Smooth muscle cell of trachea (primary cell): ENCODE measurements at places on chromosomes 3 and 15. TPM values are rescaled to one million over a fixed set of nuclear protein-coding genes. Genes with fewer than 3 reads are reported as not detected.

RBSN gene
- 25.5 and 26.3 TPM in 2 replicates for total RNA-seq

BLM gene
- total RNA-seq = 0.33 and 6.4 TPM in 2 replicates

UBAP1L gene
- 1.5 and 2.0 TPM in 2 replicates for total RNA-seq

TP53BP1 gene
- 97.1 and 101 TPM in 2 replicates for total RNA-seq

CFAP20DC gene
- 4.8 and 6.8 TPM in 2 replicates for total RNA-seq

HIGD1A gene
- 125 and 203 TPM in 2 replicates for total RNA-seq

STRIT1 gene
- not detected in 2 replicates for total RNA-seq

GNB5 gene
- 38.1 and 45.2 TPM in 2 replicates for total RNA-seq

IL17RD gene
- 8.9 TPM in 2 replicates for total RNA-seq

WDR53 gene
- total RNA-seq = 6.4 and 7.1 TPM in 2 replicates

CPNE9 gene
- total RNA-seq = not detected in 2 replicates

THSD4 gene
- total RNA-seq = 31.3 and 52.6 TPM in 2 replicates

RPL22L1 gene
- 73.3 and 335 TPM in 2 replicates for total RNA-seq

P2RY12 gene
- 0.29 and 0.33 TPM in 2 replicates for total RNA-seq

XYLB gene
- 4.7 and 6.1 TPM in 2 replicates for total RNA-seq

AGBL1 gene
- total RNA-seq = not detected in 2 replicates

MELTF gene
- total RNA-seq = 4.9 and 16.2 TPM in 2 replicates

ALDH1A2 gene
- total RNA-seq = 2.0 and 2.3 TPM in 2 replicates

INAFM2 gene
- total RNA-seq = 5.4 and 15.7 TPM in 2 replicates

DPPA2 gene
- not detected in 2 replicates for total RNA-seq

TRH gene
- total RNA-seq = not detected in 2 replicates

PEX5L gene
- 2.8 and 4.2 TPM in 2 replicates for total RNA-seq

PIERCE2 gene
- total RNA-seq = 1.2 TPM in 2 replicates

CCR2 gene
- total RNA-seq = not detected in 2 replicates

ZNF80 gene
- total RNA-seq = not detected in 2 replicates

PRICKLE2 gene
- 40.7 and 42.8 TPM in 2 replicates for total RNA-seq

RTF1 gene
- total RNA-seq = 21.8 and 36.9 TPM in 2 replicates

PYGO1 gene
- total RNA-seq = 9.0 and 11.2 TPM in 2 replicates

CDAN1 gene
- total RNA-seq = 10.0 and 14.1 TPM in 2 replicates

BCL6 gene
- total RNA-seq = 14.4 and 28.9 TPM in 2 replicates

TICRR gene
- total RNA-seq = 0.33 and 4.7 TPM in 2 replicates

COPS2 gene
- 65.2 and 100 TPM in 2 replicates for total RNA-seq

KCNH8 gene
- total RNA-seq = not detected in 2 replicates

NR2F2 gene
- total RNA-seq = 23.0 and 23.9 TPM in 2 replicates

ZNF660 gene
- total RNA-seq = 1.6 and 2.5 TPM in 2 replicates

COL8A1 gene
- 45.4 and 72.6 TPM in 2 replicates for total RNA-seq

FBXL22 gene
- total RNA-seq = 0.15 and 0.17 TPM in 2 replicates

ACTRT3 gene
- 4.8 and 5.4 TPM in 2 replicates for total RNA-seq

MYZAP gene
- under 0.01 TPM in 1 of 2 replicates, not detected in the other for total RNA-seq

EID1 gene
- total RNA-seq = 291 and 455 TPM in 2 replicates

ROPN1 gene
- total RNA-seq = not detected in 2 replicates

SH3GL3 gene
- total RNA-seq = 0.17 and 0.29 TPM in 2 replicates

P2RY13 gene
- total RNA-seq = not detected in 2 replicates

CHRNA7 gene
- total RNA-seq = under 0.01 TPM in 1 of 2 replicates, not detected in the other

LRRIQ4 gene
- not detected in 2 replicates for total RNA-seq

FOXL2NB gene
- not detected in 2 replicates for total RNA-seq

SOX14 gene
- total RNA-seq = not detected in 2 replicates

CDHR4 gene
- total RNA-seq = 0.33 TPM in 1 of 2 replicates, not detected in the other
